Omental fat pad (tissue), 4 donors: ENCODE measurements at places on chromosomes 3 and 15. TPM values are rescaled to one million over a fixed set of nuclear protein-coding genes. Genes with fewer than 3 reads are reported as not detected.
A peak's percentile ranks its signal among the peaks of the same experiment; 100 is the strongest.

GRCh38 chr3:50287262-50287661 is 5.0 kb downstream of the IFRD2 start:
- DNase-seq: no peak

- no peak for DNase-seq
Observed at GRCh38 chr15:68431037-68431791, 749 bp downstream of the ITGA11 start.

- no peak for DNase-seq
Observed at GRCh38 chr3:139953131-139953910, 18.3 kb downstream of the CLSTN2 start.

GRCh38 chr3:192850451-192850981 is 67.1 kb downstream of the MB21D2 start:
- DNase-seq: no peak

- DNase-seq: no peak
Observed at GRCh38 chr3:159923956-159924355, 64.7 kb upstream of the IL12A start.

DNA sequence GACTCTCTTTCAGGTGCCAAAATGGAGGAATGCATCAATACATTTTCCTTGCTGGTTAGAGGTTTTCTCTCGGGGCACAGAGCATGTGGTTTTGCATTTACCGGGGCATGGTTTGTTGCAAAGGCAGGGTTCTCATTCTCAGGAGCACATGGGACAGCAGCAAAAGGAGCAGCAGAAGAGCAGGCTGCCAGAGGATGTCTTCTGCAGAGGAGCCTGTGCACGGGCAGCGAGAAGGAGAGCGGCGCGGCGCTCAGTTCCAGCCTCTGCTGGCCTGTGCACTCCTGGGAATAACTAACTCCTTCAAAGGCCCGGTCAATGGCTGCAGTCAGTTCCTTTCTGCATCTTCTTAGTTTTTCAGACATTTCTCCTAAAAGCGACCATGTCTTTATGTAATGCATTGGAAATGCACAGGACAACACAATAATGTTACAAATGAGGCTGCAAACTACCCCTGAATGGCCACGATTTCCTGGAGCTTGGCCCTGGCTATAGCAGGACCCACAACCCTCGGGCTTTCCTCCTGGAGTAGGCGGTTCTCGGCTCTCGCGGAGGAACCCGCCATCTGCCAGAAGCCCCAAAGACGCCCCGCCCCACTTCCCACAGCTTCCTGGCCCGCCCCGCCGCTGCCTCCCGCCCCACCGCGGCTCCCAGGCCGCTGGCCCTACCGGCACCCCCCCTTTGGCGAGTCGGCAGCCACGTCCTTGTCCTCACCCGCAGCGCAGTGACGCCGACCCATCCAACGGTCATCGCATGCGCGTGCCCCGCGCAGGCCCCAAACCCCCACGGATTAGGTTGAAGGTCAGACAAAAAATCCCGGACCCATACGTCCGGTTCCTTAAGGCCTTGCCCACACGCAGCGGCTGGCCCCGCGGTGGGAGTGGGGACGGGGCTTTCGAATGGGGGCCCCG is at the start of gene C3orf62:
TSS of gene C3orf62 (minus strand) at position 758 of the 908 bp plus-strand sequence. CDS start at position 398, 360 bp downstream.
- DNase-seq: peak; percentile 71

GRCh38 chr3:79846148-79846933 is 78.5 kb upstream of the ROBO1 start:
- DNase-seq: no peak

GRCh38 chr3:147038481-147038880 is 367.9 kb downstream of the ZIC4 start:
- DNase-seq: no peak

DNA sequence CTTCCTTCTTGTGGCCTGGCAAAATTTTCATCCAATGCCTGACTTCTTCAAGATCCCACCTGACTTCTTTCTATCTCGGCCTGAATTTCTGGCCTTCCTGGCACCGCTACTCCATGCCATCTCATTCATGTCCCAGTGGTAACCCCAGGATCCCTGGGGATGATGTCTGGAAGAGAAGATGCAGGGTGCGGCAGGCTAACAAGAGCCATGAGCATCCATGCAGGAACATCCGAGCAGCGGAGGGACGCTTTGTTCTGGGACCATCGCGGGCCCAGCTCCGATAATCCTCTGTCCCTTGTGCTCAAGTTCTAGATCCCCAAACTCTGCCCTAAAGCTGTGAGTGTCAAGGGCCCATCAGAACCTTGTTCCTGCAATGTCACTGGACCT is 10.9 kb downstream of the MYL3 start:
- peak; percentile 3 for DNase-seq

DNA sequence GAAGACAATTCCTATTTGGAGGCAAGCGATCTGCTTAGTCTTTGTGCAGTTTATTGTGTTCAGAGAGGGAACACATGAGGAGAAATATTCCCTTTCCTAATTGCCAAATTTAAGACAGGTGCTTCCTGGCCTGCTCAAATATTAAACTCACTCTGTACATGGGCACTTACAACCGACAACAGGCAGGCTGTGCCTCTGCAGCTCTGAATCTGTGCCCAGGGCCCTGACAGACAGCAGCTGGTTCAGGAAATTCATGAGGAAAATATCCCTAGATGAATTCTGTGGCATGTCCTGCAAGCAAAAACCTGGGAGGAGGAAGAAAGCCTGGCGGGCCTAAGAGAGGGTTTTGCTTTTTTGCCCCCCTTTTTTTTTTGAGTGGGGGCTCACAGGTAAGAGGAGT is 169.3 kb upstream of the TRIM42 start:
- DNase-seq: no peak

DNA sequence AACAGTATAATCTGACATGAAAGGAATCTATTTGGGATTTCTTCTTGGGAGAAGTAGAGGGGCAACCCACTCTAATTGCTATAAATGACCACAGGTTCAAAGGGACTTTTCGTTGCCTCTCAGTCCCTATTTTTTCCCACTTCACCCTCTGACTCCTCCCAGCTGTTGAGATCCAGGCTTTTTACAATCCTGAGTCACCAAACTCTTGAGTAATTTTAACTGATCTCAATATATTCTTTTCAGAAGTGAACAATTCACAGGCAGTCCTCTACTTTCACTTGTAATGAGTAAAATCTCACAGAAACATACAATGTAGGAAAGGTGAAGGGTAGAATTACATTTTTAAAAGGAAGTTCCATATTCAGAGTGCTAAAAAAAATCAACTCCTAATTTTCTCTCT is 44.6 kb downstream of the EIF4E3 start:
- no peak for DNase-seq

- DNase-seq: no peak
Observed at GRCh38 chr3:194219826-194220410, 84.0 kb downstream of the HES1 start.

GRCh38 chr15:49247556-49248110 is 77.6 kb downstream of the GALK2 start:
- DNase-seq: no peak

The FAM162A gene
- 21.1 TPM for total RNA-seq

The TRA2B gene
- total RNA-seq: 233 TPM

The TMOD2 gene
- 15.8 TPM for total RNA-seq

The PSTPIP1 gene
- 38.5 TPM for total RNA-seq

The COX5A gene
- 78.9 TPM for total RNA-seq

The SLC28A2 gene
- not detected for total RNA-seq

The P2RY12 gene
- total RNA-seq: 6.5 TPM
